NCI-H2227 treated with DMSO at 0.1 percent for 48 hours (cell line): ENCODE measurements at places on chromosomes 11 and 22.

GRCh38 chr22:30325065-30325720 lies 1.5 kb downstream of the TBC1D10A start:
- no peak for DNase-seq

DNA sequence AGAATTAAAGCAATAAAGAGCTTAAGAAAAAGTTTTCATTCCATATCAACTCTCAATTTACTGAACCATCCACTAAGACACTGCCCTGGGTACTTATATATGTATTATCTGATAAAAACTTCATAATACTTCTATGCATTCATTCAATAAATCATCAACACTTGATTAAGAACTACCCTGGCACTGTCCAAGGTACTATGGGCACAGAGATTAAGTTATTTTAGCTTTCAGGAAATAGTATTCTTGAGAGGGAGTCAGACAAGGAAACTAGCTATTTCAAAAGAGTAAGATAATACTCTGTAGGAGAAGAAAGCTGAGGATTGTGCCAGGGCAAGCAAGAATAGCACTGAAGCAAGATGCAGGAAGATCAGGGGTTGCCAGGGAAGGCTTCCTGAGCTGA lies 640.8 kb downstream of the FAM181B start:
- no peak for DNase-seq

GRCh38 chr11:73350908-73351636 lies 25.1 kb upstream of the RELT start:
- peak; percentile 80 for DNase-seq

- no peak for DNase-seq
Observed at GRCh38 chr22:27022274-27022895, 365.0 kb downstream of the MIAT start.

DNA sequence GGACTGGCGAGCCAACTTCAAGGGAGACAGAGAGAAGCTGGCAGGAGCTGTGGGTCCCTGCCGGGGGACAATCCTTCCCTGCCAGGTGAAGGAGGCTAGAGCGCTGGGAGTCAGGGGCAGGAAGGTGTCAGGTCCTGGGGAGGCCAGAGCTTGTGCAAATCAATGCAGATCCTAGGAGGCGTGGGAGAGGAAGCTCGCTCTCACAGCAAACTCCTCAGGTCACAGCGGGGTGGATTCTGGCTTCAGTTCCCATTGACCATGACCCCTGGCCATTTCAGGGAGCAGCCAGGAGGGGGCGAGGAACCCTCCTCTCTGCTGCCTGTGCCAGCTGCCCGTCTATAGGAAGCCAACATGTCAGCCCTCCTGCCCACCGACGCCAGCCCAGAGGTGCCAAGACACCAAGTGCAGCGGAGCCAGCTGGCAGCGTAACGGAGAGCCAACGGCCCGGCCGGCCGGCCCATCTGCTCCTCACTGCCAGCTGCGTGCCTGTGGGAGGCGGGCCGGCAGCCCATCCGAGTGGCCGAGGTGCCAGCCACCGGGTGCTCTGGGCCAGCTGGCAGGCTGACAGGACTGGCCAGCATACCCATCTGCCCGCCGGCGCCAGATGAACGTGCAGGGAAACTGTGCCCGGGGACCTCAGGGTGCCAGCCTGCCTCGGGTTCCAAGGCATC lies 374.8 kb downstream of the MIAT start:
- no peak for DNase-seq
